ENCODE measurements at places on chromosomes 1 and 21.
A peak's percentile ranks its signal among the peaks of the same experiment; 100 is the strongest.

DNA sequence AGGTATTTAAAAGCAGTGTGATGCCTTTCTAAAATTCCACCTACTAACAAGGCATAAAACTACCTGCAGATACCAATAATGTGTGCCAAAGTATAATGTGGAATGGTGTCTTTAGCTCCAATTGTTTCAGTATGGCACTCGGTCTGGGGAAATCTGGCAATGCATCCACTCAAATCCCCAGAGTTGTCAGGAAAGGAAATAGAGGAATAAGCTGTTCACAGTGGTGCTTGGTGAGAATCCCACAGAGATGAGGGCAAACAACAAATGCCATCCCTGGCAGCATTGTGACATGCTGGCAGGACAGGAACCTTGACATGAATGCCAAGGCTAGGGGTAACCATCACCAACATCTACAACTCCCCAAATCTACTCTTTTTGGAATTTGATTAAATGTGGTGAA is 240.7 kb downstream of the BARHL2 start:
- DNase-seq = no peak

DNA sequence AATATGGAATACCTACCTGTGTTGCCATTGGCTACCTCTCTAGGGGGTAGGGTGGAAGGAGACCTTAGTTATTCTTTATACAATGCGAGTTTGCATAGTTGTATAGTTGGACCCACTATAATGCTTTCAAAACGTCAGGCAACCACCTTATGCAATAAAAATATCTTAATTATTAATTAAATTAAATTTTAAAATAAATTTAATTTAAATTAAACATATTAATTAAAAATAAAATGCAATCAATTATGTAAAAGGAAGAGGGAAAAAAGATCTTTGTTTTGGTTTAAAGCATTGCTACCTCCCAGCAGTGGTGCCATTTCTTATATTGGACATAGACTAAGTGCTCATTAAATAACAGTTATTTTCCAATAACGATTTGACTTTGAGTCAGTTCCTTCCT is 22.3 kb downstream of the GPA33 start:
- DNase-seq = no peak

DNA sequence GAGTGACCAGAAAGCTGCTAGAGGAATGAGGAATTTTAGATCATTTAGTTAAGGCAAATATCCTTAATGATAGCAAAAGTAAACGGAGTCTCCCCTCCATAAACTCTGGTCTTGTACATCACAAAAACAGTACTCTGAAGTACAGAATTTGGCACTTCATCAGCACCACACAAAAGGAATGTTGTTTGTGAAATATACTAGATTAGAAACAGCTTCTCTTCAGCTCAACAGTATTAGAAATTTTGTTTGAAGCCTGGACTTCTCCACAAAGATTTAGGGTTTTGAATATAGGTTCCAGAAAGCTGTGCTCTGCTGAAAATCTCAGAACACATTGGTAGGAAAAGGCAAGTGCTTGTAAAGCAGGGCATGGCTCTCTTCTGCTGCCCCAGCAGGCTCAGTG is 135.1 kb upstream of the PTGFR start:
- DNase-seq = no peak

GRCh38 chr21:44271558-44272283 is 10.0 kb upstream of the DNMT3L start:
- DNase-seq = no peak

DNA sequence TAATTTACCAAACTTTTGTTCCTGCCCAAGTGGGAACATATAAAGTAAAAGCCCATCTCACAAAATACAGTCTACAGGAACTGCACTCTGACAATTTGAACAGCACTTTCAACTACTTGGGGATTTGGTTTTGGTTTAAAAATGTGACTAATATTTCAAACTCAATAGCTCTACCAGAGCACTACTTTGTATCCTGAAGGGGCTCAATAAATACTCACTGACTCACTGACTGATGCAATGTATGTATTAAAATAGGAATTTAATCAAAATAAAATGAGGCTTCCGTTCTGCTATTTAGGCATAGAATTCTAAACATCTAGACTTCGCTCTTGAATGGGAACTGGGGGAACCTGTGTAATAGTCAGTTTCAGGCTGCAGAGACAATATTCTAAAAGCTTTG is 21.9 kb downstream of the EFCAB14 start:
- no peak for DNase-seq

- DNase-seq = no peak
Measured at GRCh38 chr1:34356853-34357252, 180.1 kb downstream of the C1orf94 start.

GRCh38 chr1:243946946-243947345 is 96.9 kb upstream of the AKT3 start:
- no peak for DNase-seq

GRCh38 chr21:14691914-14692313 is 145.8 kb upstream of the SAMSN1 start:
- DNase-seq = no peak

GRCh38 chr1:97423403-97423802 is 497.4 kb downstream of the DPYD start:
- DNase-seq = no peak

DNA sequence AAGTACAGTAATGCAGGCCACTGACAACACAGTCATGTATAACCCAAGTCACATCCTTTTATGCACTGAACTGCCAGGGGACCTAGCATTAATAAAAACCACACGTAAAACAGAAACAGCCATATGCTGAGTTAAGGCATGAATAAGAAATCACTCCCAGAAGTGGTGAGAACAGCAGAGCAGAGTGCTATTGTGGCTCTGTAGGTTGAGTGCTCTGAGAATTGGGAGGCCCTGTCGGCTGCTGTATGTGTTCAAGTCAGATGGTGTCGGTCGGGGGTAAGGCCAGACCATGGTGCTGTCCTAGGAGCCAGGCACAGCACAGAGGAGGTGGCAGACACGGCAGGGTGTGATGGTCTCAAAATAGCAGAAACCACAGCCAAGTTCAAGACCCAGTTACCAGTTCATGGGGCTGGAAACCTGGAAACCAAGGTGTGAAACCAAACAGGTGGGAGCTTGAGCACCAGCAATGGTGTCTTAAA is 126.6 kb upstream of the COA6 start:
- DNase-seq = peak; percentile 36

DNA sequence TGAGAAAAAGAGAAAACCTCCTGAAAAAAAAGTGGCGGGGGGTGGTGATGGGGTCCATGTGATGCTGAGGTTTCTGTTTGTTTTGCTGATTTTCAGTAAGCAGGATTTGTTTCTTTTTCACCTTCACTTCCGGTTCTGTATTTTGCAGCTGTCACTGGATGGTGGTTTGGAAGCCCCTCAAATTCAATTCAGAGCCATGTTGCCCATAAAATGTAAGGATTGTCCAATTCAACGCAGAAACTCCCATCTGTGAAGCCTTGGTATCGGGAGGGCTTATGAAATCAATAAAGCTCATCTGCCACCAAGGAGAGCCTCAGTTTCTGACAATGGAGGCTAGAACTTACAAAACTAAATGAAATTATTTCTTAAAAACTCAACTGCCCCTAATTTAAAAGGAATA is 12.1 kb downstream of the CAPN8 start:
- DNase-seq = no peak

GRCh38 chr1:190377294-190377693 is 100.4 kb downstream of the BRINP3 start:
- DNase-seq = no peak

DNA sequence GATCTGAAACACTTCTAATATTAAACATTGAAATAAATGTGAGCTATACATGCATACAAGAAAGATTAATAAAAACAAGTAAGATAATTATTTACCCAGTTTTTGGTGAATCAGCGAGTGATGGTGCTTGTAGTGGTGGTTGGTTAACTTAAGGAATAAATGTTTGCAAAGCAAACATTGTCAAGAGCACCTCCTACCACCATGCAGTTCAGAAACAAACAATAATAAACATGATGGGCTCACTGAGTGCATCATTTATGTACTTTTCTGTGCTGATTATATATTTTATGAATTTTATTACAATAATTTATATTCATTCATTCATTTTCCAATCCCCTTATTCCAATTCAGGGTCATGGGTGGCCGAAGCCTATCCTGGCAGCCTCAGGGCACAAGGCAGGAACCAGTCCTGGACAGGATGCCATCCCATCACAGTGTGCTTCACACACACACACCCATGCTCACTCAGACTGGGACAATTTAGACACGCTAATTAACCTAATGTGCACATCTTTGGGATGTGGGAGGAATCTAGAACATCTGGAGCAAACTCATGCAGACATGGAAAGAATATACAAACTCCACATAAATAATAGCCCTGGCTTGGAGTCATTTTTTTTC is 57.8 kb downstream of the ZMYM4 start:
- DNase-seq = no peak

DNA sequence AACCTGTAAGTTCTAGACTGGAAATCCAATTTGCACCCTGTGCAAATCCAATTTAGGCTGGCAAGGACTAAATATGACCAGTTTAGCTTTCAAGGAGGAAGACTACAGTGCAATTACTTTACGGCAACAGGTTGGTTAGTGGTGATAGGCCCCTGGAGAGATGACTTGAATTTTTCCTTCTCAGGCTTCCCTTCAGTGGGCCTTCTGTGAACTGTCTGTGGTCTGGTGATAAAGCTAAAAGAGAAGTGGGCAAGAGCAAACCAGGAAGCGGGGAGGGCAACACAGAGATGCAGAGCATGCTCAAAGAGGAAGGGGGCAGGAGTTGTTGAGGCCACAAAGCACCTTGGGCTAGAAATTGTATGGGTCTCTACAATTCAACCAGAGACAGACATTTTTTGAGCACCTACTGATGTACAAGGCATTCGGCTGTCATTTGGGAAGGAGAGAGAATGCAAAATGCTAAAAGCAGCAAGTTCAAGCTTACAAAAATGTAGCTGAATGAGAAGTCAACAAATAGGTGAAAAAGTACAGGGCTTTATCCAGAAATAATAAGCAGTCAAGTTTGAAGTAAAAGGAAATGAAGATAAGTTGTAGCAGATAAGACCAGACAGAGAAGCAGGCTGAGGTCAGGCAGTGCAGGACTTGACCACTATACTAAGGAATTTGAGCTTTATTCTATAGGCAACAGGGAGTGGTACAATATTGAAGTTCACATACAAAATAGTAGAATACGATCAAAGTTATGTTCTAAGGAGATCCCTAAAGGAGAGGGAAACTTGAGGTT is 23.9 kb downstream of the INPP5B start:
- DNase-seq = no peak

DNA sequence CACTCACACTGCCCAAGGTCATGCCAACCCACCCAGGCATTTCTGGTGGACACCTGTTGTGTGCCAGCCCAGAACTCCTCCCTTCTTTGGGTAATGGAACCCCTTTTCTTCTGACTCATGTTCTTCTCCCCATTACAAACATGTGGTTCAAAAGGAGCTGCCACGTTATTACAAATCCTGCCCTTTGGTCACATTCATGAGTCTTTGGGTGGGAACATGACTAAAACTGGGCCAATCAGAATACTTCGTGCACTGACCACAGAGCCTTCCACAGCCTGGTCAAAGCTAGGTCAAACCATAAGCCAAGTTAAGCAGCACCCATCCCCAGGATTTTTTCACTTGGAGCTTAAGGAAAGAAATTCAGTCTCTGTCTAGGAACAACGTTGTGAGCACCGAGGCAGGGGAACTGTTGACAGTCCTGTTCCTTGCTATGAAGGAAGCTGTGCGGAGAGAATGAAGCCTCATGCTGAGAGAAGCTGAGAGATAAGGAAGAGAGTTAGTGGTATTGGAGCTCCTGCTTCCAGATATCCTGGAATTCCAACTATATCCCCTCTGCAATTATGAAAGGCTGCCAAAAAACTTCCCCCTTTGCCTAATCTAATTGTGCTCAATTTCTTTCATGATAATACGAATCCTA is 46.8 kb upstream of the DIPK1A start:
- DNase-seq = no peak

DNA sequence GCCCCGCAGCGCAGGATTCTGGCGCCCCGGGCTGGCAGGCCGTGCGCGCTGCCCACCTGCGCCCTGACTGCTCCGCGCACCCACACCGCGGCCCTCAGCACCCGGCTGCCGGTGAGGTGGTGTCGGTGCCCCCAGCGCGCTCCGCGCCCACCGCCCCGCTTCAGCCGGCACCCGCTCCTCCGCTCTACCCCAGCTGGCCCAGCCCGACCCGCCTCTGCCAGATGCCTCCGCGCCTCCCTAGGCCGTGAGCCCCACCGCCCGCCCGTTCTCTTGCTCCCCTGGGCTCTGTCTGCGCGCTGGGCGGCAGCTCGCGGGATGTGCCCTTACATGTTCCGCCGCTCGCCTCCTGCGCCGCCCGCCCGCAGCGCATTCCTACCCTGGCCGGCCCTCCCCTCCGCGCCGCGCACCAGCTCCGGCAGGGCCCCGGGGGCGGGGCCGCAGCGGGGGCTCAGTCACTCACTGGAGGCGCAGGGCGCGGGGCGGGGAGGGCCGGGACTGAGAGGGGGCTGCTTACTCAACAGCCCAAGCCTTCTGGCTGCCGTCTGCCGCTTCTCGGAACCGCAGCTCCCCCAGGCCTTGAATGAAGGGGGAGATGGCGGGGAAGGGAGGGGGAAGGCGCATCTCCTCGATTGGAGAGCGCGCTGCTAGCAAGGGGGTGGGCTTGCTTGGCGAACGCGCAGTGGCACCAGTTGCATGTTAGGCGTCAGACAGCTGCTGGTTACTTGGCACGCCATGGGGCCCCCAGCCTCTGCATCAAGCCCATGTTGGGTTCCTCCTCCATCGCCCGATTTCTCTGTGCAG is at the start of gene PHLDA3:
PHLDA3 (minus strand) TSS at position 345 of the 801 bp plus-strand sequence. CDS start 402 bp downstream, outside the sequence.
- peak; percentile 61 for DNase-seq

- no peak for DNase-seq
Measured at GRCh38 chr1:112904831-112905261, 51.1 kb downstream of the SLC16A1 start.

DNA sequence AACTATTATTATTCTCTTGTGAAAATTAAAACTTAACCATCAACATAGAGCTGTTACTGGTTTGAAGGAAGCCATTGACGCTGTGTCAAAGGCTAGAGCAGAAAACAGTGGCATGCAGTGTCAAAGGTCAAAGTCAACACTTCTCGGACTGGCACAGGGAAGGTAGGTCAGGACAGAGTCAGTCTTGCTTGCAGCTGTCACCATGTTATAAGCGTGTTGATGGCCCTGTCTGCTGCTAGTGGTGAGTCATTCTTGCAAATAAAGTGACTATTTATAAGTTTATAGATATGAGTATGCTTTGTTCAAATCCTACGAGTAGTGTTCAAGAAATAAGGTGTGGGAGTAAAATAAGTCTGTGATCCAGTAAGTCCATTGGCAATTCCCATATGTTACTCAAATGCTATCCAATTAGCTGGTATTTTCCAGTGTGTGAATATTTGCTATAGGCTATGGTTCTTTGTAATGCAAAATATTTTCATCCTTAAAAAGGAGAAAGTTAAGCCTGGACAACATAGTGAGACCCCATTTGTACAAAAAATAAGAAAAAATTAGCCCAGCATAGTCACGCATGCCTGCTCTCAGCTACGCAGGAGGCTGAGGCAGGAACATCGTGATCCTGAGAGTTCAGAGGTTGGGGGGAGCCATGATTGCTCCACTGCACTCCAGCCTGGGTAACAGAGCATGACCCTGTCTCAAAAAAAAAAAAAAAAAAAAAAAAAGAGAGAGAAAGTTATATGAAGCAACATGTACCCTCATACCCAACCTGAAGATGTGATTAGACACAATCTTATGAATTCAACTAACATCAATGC is 26.3 kb upstream of the TINAGL1 start:
- DNase-seq = no peak

GRCh38 chr1:230379462-230379861 is 46.7 kb downstream of the PGBD5 start:
- DNase-seq = no peak

GRCh38 chr1:186435336-186435735 is 25.6 kb downstream of the PDC start:
- no peak for DNase-seq

- DNase-seq = no peak
Measured at GRCh38 chr1:28887835-28888682, 26.3 kb upstream of the EPB41 start.

Measured in GM19239 (cell line).